ENCODE measurements at places on chromosomes 1 and 21. TPM values are rescaled to one million over a fixed set of nuclear protein-coding genes. Genes with fewer than 3 reads are reported as not detected.

The SHISAL2A gene
- total RNA-seq: not detected

The FCGR3B gene
- not detected for total RNA-seq

The KISS1 gene
- total RNA-seq: not detected

The RGS8 gene
- total RNA-seq: not detected

The TMEM82 gene
- not detected for total RNA-seq

The NRDC gene
- total RNA-seq: 71.6 TPM

The SERPINC1 gene
- total RNA-seq: not detected

The PLEKHA6 gene
- total RNA-seq: 3.1 TPM

The CLCNKA gene
- total RNA-seq: not detected

The TSACC gene
- total RNA-seq: 0.86 TPM

The NPHS2 gene
- not detected for total RNA-seq

The APCS gene
- total RNA-seq: not detected

The IL10RB gene
- total RNA-seq: 32.1 TPM

The CFAP57 gene
- 0.86 TPM for total RNA-seq
